ENCODE measurements at places on chromosomes 6 and 20.

GRCh38 chr20:64035066-64035932 is 683 bp upstream of the C20orf204 start:
- DNase-seq: no peak

DNA sequence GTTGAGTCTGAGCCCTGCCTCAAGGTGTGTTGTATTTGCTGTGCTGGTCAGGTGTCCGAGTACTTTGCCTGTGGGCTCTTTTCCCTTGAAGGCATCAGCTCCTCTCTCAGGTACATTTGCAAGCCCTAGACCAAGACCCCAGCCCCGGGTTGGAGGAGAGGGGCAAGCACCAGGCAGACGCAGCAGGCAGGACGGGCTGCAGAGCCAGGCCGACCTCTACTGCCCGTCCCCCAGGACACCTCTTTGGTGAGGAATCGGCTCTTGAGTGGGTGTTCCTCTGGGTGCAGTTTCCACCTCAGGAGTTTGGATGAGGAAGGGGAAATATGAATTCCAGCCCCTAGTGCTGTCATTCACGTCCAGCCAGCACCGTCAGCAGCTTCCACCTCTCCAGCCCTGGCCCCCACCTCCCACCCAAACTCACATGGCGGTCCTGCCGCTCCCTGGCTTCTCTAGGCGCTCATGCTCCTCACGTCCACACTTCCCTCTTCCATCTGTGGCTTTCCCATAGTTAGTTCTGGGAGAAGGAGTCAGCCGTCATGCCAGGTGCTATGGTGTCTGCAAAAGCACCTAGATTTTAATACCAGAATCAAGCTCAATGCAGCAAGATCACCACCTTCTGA is 183.9 kb downstream of the DLL1 start:
- DNase-seq: no peak

DNA sequence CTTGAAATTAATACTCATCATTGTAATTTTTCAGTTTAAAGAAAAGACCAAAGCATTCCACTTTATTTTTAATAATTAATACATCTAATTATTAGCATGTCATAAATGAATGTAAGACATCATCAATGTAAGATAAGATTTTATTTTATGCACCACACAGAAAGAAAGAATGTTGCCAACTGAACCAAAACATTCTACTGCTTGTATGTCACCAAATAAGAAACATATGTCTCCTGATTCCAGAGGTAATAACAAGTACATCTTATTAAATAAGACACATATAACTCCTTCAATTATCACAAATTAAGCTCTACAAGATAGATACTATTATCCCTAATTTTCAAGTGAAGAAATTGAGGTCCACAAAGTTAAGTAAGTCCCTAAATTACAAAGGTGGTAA is 189.5 kb downstream of the GMDS start:
- DNase-seq: no peak

DNA sequence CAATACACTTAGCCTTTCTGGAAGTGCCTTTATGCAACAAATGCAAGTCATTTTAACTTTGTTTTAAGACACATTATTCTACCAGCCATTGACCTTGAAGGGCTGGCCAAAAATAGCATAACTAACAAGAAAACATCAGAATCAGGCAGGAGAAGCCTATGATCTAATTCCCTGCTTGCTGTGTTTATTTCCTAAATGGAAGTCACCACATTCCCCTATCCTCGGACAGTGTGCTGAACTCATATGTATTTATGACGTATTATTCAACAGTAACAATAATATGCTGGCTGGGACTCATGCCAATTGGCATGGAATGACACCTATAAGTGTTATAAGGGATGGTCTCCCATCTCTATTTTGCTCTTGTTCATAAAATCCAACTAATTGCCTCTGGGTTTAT is 140.7 kb downstream of the MAP3K7 start:
- no peak for DNase-seq

DNA sequence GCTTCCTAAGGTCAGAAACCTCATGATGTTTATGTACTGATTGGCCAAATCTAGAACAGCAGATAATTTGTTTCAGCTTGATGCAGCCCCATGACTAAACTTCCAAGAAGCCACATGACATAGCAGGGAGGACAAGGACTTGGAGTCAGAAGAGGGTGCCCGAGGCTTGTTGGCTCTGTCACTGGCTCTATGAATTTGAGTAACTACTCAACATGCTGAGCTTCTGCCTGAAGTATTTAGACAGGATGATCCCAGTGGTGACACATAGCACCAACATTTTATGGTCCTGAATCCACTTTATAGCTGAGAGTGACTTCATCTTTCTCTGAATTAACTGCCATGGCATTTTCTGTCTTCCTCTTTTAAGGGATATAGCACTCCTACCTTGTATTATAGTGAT is 13.5 kb upstream of the TBX18 start:
- DNase-seq: no peak

DNA sequence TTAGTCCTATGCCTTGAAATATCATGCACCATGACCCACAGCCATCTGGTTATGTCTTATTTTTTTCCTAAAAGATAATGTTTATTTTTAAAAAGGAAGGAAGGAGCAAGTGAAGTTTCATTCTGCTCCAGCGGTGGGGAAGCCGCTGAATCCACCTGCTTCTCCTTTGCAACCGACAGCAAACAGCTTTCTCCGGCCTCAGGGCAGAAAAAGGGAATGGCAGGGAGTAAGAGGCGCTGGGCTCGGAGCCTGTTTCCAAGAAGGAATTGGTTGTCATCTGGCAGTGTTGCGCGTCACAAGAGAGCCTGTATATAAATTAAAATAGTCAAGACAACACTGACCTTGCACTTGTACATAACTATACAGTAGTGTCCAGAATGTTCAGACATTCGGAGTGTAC is 14.2 kb downstream of the GFRA4 start:
- no peak for DNase-seq

DNA sequence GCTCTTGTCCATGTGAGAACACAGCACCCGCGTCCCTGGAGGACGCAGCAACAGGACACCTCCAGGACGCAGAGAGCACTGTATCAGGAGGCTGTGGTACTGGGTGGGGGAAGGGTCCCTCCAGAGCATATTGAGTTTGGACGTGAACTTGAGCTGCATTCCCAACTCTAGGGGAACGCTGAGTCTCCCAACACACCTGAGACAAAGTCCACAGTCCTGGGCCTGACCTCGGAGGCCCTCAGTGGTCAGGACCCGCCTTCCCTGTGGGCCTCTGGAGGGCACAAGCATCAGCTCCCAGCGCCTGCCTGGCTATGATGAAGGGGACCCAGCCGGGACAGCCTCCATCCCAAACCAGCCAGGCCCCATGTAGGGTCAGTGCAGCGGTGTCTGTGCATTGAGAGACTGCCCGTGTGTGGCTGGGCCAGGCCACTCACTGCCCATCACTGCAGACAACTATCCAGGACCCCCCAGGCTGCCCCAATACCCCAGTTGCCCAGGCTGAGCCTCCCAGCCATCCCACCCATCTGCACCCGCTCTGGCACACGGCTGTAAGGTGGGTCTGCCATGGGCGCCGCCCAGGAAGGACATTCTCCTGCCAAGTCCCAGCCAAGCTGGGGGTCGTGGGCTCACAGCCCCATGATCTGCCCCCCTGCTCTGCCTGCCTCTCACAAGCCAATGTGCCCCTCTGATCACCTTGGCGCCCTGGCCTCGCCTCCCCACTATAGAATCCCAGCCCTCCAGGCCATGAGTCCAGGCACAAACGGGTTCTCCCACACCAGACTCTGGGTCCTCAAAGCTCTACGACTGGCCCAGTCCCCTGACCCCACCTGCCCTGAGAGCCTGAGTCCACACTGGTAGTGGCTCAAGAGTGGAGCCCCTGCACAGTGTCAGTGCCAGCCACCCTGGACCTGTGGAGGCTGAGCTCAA is 115.7 kb downstream of the TAF4 start:
- DNase-seq: no peak

GRCh38 chr20:38267296-38267695 is 6.8 kb upstream of the KIAA1755 start:
- no peak for DNase-seq

DNA sequence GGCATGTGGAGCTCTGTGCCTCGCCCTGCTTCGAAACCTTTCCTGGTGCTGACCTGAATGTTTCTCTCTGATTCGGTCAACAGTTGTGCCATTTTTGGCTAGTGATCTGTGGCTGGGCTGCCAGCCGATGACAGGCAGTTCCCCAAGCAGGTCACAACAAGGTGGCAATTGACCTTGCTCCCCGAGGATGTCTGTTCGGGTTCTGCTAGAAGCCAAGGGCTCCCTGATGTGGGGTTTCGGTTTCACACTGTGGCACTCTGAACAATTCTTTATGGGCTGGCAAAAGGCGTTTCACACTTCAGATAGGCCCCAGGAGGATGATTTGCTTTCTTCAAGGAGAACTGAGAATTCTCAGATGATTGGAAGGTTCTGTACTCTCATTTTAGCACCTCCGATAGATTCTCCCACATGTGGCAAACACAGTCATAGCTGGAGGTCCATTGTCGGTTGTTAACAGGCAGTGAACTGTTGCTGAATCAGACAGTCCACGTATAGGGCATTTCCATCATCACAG is 135.6 kb downstream of the SLC24A3 start:
- DNase-seq: no peak

DNA sequence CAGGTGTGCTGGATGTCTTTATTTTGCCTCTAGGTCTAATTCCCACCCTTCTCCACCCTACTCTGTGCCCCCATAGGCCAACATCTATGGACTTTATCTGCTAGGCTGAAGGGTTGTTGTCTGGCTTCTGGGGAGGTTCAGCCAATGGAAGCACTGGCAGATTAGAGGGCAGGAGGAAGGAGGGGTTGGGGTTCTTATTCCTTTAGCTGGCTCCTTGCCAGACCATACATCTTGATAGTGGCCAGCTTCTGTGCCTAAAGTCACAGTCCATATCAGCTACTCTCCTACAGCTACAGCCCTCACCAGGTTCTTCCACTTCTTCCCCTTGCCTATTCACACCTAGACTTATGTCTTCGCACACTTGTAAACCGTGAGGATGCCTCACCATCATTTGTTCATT is 41.1 kb downstream of the ROS1 start:
- no peak for DNase-seq

DNA sequence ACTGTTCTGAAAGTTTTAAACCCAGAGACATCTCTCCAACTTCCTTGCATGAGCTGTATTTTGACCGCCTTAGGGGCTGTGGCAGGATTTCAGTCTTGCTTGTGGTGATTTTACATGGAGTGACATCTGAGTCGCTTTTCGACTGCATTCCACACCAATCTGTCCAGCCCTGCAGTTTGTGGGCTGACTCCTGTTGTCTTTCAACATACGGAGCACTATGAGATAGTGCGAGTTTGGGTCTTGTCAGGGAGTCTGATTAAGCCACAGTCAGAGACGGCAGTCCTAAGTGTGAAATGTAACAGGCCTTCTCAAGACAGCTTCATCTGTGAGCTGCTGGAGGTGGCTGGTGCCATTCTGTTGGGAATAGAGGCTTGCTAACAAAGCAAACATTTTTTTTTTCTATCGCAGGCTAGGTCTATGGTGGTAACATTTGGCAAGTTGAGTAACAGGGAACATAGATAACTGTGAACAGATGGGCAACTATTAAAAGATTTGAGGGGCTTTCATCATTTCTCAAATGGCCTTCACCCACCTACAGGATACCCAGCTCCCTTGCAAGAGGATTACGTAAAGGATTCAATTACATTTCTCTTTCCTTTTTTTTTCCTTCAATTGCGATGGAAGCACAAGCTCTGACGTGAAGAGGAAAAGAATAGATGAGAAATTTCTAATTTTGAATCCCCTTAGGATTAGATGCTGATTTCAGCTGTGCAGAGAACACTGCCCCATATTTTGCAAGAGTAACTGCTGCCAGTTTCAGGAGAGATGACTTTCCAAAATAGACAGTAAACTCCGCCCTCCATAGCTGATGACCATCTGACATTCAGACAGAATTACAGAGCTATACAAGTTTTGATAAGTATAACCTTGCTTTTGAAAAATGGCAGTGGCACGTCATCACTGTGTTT is 25.1 kb downstream of the CAP2 start:
- no peak for DNase-seq

DNA sequence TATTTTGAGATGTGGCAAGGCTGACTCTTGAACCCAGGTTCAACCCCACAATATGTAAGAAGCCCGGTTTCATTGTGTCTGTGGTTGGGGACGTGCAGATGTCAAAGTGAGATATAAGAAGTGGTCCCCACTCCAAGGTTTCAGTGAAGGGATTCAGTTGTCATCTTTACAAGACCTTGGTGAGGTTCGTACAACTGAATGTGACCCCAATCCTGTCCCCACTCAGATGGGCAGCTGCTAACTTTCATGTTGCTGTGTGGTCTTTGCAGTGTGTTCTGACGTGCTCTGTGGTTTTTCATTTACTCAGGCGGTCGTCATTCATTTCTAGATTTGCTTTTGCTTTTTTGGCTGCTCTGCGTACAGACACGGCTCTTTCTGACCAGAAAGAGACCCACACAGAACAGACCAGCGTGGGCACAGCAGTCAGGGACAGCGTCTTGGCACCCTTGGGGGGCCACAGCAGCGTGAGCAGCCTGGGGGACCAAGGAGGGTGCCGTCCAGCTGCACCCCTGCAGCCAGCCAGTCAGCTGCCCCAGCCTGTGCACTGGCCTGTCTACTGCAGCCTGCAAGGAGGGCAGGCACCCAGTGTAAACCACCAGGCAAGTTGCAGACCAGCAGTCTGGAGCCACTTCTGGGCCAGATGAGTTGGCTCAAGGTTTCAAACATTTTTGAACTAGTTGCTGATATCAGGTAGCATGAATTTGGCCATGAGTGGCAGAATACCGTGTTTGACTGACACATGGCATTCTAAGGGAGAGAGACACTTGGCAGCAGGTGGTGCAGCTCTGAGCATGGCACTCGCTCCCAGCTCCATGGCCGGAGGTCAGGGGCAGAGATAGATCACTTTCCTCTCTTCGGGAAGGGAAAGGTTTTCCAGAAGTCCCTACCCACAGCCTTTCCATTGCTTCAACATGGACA is 49.4 kb upstream of the IRF4 start:
- no peak for DNase-seq

GRCh38 chr6:146870760-146871159 is 272.0 kb downstream of the ADGB start:
- DNase-seq: no peak

- no peak for DNase-seq
Measured at GRCh38 chr6:126944512-126944911, 174.0 kb upstream of the RSPO3 start.

DNA sequence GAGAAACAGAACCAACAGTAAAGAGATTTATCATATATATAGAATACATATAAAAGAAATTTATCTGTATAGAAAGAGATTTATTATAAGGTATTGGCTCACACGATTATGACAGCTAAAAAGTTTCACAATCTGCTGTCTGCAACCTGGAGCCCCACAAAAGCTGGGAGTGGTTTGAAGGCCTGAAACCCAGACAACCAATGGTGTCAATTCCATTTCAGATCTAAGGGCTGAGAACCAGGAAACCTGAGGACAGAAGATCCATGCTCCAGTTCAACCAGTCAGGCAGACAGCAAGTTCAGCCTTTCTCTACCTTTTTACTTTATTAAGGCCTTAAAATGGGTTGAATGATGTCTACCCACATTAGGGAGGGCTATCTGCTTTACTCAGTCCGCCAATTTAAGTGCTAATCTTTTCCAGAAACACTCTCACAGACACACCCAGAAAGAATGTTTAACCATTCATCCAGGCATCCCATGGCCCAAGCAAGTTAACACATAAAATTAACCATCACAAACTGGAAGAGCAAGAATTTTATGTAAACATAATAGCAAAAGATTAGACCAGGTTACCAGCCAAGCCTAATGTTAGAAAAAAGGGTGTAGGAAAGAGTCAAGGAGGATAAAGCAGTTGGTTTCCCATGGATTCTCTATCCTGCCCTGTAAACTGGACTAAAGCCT is 170.9 kb downstream of the FUT9 start:
- no peak for DNase-seq
